ENCODE measurements at places on chromosomes 5 and 9.
A peak's percentile ranks its signal among the peaks of the same experiment; 100 is the strongest.

- no peak for DNase-seq
These were observed 21.1 kb downstream of the AK8 start for GRCh38 chr9:132857031-132857430.

DNA sequence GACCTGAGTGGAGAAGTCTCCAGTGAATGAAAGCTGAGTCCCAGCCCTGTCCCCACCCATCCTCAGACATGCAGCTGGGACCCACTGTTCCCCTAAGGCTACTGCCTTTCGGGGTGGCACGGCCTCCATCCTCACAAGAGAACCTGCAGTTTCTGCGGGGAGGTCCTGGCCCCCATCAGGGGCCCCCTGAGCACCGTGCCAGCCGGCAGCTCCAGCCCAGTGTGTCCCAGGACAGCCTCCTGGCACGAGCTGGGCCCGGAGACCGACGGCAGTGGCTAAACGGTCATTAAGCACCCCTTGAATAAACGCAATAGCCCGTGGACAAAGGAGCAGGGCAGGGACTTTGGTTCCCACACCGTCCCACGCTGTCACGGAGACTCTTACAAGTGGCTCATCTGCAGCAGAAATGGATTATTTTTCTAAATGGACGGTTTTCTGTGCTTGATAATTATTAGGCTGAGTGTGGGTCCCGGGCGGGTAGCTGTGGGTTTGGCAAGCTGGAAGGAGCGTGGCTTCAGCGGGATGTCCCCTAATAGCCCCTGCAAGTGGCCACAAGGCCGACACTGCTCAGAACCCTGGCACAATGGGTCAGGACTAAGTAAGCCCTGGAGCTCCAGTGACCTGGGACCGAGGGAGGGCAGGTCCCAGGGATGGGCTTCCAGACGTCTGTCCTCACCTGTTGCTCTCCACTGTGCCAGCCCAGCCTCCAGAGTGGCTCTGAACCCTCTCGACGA is 17.4 kb downstream of the FAM78A start:
- no peak for DNase-seq

- peak; percentile 59 for DNase-seq
These were observed 6.9 kb upstream of the NDUFB6 start for GRCh38 chr9:32579706-32580331.

DNA sequence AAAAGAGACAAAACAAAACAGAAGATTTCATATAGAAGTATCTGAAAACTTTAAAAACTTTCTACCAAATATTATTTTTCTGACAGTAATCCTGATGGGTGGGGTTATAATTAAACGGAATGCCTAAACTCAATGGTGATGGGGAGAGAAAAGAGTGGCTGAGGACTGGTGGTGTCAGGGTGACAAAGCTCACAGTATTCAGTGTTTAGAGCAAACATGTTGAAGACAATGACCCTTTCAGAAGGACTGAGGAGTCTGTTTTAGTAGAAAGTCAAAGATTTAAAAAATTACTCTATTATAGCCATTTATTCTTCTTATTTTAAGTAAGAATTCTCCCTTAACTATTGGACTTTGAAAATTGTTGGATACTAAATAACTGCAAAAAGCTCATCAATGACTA is 1144.0 kb downstream of the TAF11L14 start:
- no peak for DNase-seq
